ENCODE measurements at places on chromosomes 7 and 10.
A peak's percentile ranks its signal among the peaks of the same experiment; 100 is the strongest.

DNA sequence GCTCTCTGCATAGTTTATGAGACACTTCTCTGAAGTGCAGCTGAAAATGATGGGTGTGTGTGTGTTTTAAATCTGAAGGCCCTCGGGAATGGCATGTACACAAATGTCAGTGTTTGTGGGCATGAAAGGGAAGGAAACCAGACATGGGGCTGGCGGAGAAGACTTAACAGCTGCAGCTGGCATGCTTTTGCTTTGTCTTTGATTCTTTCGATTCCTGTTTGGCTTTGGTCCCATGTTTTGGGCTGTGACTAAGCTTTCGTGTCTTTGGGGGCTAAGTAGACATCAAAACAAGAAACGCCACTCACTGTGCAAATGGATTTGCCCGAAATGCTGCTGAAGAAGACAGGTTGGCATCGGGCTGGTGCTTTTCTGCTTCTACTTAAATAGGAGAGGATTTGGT, 179.3 kb downstream of the PFKFB3 start:
- DNase-seq = peak; percentile 74

DNA sequence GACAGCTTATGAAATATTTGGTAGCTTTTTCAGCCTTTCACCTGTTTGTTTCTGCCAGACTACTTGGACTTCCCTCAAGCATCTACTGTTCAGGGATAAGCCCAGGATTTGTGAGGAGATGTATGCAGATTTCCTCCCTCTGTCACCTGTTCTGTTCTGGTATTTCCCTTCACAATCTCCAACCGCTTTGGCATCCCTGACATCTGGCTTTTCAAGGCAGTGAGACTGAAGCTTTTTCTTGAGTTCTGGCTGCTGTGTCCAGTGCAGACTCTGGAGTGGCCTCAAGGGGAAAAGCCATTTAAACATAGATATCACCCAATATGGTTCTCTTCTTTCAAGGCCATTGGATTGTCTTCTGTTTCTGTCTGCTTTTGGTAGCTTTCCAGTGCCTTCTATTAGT, 369.7 kb downstream of the LRMDA start:
- DNase-seq = no peak

GRCh38 chr7:757741-758163, 30.7 kb upstream of the PRKAR1B start:
- DNase-seq = no peak

GRCh38 chr10:58003945-58004344, 263.7 kb downstream of the IPMK start:
- no peak for DNase-seq

GRCh38 chr7:34135924-34136323, 230.6 kb downstream of the BMPER start:
- no peak for DNase-seq

- DNase-seq = no peak
Measured at GRCh38 chr10:31035266-31035798, 3.7 kb upstream of the ZNF438 start.

DNA sequence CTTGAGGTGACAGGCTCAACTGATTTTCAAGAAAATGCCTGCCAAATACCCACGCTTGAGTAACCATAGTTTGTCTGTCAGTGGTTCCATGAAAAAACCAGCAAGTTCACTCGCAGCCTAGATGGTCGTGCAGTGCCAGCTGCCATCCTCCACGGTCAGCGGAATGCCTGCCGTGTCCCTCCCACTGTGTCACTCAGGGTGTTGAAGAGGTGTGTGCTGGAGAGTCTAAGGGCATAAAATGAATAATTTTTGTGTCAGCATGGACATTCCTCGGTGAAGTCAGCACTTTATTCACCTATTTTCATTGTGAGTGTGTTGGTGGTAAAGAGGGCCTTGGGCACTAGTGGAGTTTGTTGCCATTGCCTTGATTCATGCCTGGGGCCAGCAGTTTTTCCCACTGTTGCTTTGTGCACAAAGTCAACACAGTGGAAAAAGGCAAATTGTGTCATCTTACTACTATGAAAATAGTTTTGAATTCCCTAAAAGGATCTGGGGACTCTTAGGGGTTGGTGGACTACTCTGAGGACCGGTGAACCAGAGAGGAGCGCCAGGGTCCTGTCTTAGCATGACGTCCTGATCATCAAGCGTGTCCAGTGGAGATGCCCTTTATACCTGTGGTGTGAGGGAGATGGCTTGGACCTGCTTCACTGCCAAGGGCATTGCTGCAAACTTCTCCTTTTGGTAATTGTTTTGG, 17.6 kb downstream of the MINDY4 start:
- no peak for DNase-seq

- DNase-seq = no peak
Measured at GRCh38 chr7:49778731-49779270, 5.4 kb downstream of the VWC2 start.

DNA sequence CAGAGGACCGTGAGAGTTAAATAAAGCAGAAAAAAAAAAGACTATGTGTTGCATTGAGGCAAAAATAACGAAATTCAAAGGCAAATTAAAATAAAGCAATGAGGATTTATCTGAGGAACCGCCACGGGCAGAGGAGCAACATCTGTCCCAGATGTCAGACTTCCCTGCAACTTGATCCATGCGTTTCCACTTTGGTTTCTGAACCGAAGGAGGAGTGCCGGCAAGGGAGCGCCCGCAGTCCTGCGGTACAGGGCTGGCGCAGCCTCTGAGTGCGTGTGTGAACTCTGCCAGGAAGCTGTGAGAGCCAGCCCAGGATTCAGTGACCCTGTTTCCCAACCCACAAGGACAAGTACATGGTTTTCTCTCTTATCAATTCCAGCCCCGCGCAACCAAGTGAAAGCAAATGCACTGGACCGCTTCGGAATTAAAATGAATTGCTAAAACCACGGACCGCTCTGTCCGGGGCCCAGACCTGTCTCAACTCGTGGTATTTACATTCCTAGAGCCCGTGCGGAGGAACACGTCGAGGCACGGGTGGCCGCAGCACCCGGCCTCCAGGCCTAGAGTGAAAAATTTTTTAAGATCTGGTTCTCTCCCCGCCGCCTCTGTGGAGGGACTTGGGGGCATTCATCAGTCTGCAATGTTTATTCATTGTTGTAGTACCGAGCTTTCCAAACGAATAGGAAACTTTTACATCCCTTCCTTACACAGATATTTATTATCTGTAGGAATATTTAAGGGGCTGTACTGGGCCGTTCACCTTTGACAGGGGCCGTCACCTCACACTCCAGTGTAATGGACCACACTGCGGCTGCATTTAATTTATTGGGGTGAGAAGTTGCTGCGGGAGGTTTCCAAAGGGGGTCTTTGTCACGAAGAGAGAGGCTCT, 291.5 kb upstream of the NFE2L3 start:
- peak; percentile 24 for DNase-seq

GRCh38 chr7:585229-585711, 65.6 kb upstream of the PDGFA start:
- DNase-seq = no peak

DNA sequence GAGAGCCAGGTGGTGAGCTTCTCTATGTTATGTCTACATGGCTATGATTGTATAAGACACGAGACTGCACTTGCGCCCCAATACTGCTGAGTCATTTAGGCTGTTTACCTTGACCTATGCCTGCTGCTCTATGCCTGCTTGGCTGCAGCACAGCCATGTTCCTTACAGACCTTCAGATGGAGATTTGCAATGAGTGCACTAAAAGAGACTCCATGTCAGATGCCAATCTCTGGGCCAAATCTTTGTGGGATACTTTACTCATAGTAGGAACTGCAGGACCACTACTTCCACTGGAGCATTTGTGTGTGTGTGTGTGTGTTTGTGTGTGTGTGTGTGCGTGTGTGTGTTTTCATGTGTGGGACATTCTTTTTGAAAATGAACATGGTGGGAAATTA, 50.0 kb upstream of the KMT2E start:
- peak; percentile 96 for DNase-seq

- DNase-seq = peak; percentile 78
Measured at GRCh38 chr10:119786117-119786769, 60.4 kb downstream of the INPP5F start.

GRCh38 chr10:623014-623413, 66.5 kb downstream of the DIP2C start:
- no peak for DNase-seq

DNA sequence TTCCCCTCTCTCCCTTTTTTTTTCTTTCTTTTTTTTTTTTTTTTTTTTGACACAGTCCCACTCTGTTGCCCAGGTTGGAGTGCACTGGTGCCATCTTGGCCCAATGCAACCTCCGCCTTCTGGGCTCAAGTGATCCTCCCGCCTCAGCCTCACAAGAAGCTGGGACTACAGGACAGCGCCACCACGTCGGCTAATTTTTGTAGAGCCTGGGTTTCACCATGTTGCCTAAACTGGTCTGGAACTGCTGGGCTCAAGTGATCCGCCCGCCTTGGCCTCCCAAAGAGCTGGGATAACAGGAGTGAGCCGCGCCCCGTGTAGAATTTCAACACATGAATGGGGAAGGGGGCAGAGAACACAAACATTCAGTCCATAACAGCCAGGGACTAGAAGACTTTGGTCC, 2.6 kb upstream of the SP4 start:
- no peak for DNase-seq

GRCh38 chr10:70568781-70569495, 33.6 kb downstream of the PRF1 start:
- DNase-seq = no peak

DNA sequence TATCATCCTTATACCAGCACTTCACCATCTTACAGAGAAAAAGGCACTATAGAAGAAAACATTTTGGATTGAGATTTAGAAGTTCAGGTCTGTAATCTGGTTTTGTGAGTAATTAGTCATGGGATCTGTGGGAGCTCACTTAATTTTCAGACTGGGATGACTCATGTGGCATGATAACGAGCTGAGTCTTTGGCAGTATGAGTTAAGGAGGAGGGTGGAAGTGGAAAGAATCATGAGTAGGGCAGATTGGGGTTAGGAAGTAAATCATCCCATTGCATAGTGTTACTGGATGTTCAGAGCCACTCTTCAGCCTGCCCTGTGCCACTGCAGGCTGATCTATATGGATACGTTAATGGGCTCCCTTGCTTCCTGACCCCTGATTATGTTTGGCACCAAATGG, 64.9 kb downstream of the ZNF92 start:
- peak; percentile 88 for DNase-seq

GRCh38 chr7:139597028-139597427, 73.5 kb downstream of the CLEC2L start:
- DNase-seq = no peak

- DNase-seq = no peak
Measured at GRCh38 chr7:28626221-28626620, 213.9 kb downstream of the CREB5 start.

DNA sequence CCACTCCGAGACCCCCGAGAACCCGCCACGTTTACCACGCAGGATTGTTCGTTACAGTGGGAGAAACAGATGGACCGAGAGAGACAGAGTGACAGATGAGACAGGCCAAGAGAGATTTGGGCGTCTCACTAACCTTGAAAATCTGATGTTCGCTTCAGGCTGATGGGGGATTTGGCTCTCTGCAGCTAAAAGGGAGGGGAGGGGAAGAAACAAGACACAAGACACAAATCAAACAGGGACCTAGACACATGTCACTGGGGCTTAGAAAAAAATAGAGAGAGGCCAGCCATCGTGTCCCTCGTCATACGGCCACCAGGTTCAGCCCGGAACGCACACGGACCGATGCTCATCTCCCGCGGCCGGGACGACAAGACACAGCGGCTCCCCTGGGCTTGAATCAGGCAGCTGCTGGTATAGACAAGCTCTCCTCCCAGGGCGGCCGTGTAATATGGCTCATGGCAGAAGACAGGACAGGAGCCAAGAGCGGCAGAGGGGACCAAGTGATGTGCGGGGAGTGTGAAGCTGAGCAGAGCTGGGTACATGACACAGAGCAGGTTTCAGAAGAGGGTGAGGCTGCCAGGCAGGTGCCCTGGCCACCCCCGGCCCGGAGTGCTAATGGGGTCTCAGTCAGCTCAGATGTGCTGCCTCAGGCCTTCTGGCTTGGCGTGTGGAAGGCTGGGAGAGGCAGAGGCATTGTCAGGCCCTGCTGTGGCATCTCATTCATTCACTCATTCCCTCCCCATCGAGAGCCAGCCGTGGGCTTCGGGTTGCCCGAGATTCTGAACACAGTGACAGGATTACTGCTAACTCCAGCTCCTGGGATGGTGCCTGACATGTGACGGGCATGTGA, 88.5 kb upstream of the GNA12 start:
- no peak for DNase-seq

DNA sequence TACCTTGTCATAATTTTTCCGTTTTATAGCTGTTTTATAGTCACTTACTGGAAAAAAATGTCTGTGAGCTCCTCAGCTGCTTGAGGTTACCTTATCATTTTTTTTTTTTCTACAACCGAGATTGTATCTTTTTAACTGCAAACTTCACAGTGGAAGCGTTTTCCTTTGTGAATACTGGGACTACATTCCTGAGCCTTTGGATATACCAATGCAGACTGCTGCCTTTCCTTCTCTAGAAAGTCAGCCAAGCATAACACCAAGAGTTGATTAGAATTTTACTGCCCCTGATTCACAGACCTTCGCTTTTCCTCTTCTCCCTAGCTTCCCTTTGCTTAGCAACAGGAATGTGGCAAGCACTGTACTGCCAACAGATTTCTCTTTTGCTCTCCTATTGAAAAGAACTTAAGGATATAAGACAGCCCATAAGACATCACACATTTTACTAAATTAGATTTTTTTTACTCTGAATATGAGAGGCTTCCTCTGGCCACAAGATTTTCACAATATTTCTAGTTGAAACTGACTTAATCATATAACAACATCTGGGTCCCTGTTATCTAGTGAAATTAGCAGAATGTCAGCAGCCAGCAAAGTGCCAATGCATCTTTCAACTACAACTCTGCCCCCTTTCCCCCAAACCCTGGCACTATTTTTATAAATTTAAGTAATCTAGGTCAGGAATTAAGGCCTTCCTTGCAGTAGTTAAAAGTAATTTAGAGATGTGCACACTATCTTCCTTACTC, 170.6 kb downstream of the PRKG1 start:
- DNase-seq = peak; percentile 83

GRCh38 chr10:110233846-110234245, 26.4 kb downstream of the MXI1 start:
- no peak for DNase-seq

GRCh38 chr10:75969031-75969430, 537.6 kb downstream of the LRMDA start:
- no peak for DNase-seq
